ENCODE measurements at places on chromosomes 1 and 21.

- DNase-seq: no peak
Observed at GRCh38 chr1:99681583-99681982, 35.7 kb downstream of the PALMD start.

GRCh38 chr21:34906401-34906800, 142.7 kb downstream of the RUNX1 start:
- no peak for DNase-seq

- no peak for DNase-seq
Observed at GRCh38 chr1:240092301-240093119, 827 bp downstream of the FMN2 start.

DNA sequence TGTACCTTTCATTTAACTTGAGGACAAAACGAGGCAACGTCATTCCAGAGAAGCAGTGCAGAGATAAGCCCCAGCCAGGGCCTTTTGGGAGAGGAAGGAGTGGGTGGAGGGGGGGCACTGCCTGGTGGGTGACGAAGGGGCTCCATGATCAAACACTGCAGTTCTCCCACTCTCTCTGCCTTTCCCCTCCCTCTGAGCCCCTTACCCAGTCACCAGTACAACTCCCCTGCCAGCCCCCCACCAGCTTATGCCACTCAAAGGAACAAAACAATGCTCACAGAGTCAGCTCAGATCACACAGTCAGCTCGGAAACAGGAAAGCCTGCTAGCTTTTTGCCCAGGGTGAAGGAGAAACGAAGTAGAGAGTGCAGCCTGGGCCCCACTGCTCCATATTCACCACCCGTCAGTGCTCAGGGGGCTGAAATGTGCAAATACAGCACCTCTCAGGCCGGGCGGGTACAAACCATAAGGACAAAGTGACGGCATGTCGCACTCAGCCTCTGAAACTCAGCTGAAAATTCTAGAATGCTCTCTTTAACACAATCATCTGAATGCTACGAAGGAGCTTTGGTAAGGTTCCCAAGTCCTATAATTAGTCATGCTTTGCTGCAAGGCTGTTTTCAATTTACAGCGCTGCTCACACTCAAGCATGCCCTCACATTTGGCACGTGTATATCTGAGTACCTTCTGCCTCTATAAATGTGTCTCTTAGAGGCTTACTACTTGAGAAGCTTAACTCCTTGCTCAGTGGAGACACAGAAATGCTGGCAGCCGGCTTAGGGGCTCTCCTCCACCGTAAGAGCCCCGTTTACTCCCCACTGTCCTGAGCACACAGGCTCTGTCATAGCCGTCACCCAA, 65.8 kb upstream of the RAB4A start:
- peak; percentile 14 for DNase-seq

- DNase-seq: no peak
Observed at GRCh38 chr1:155873860-155874259, 14.5 kb downstream of the SYT11 start.

All from activated CD4-positive, alpha-beta T cell treated with anti-CD3 and anti-CD28 coated beads for 4 hours (primary cell).